ENCODE measurements at places on chromosomes 12 and 14. TPM values are rescaled to one million over a fixed set of nuclear protein-coding genes. Genes with fewer than 3 reads are reported as not detected.

Gene MYF6
- not detected for total RNA-seq

Gene PTPRO
- 0.22 TPM for total RNA-seq

Gene NOVA1
- 0.13 TPM for total RNA-seq

Gene KRT71
- total RNA-seq, result not detected

Gene RDH12
- total RNA-seq, result not detected

Gene SIX4
- 1.1 TPM for total RNA-seq

Gene L2HGDH
- total RNA-seq, result 14.7 TPM

GRCh38 chr12:103560604-103561101 lies 26.4 kb upstream of the STAB2 start:
- no peak for DNase-seq

DNA sequence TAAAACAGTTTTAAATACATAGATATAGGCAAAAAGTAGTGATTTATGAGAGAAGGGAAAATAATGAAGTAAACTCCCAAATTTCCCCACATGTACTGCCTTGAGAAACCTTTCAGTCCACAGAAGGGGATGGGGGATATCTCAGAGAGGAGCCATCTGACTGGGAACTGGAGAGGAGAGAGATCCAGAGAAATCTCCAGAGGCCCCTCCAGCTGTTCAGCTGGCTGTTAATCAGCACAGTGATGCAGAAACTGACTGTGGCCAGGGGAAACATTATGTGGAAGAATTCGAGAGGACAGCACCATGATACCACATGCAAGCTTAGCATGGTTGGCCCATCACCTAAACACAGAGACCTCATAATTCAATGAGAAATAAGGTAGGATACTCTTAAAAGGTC lies 1165.9 kb upstream of the TMEM132C start:
- DNase-seq, result no peak

DNA sequence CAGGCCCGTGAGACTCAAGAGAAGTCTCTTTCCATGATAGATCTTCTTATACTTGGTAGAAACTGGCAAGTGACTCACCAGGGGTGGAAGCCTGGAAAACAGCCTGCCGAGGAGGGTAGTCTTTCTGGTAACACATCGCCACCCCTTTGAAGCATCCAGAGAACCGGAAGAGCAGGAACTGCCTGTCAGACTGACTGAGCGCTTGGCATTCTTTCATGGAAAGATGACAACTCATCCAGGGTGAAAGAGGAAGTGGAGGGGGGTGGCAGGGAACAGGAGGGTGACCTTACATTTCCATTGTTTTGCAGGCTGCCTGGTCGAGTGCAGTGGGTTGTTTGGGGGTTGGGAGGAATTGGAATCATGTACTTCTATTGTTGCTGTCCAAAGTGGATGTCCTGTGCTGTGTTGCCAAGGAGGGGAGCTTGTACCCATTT lies 34.5 kb downstream of the PRKCH start:
- DNase-seq, result no peak

GRCh38 chr14:51008446-51008845 lies 64.2 kb upstream of the PYGL start:
- DNase-seq, result no peak

DNA sequence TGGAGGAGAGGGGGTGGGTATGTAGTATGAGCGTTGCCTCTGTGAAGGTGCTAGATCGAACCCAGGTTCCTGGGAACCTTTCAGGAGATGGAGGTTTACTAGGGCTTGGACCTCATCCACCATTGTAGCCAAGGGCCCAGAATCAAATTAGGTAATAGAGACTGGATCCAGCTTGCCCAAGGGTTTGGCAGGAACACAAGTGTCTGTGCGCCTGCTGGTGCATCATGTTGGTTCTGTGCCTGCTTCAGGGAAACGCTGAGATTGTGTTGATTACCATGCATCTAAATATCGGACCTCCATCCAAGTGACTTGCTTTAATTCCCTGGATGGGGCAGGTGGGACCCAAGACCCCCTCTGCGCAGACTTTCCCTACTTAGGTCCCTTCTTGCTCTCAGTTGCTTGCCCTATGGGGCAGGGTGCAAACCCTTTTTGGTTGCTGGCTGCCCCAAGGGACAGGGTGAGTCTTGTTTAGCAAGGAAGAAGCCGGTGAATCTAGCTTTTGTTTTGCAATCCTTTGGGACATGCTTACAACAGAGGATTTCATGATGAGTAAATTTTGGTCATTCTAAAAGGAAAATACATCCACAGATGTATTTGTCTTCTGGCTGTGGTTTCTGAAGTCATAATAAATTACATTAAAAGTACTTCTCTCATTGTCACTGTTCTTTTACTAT lies 189.8 kb upstream of the PRICKLE1 start:
- no peak for DNase-seq

DNA sequence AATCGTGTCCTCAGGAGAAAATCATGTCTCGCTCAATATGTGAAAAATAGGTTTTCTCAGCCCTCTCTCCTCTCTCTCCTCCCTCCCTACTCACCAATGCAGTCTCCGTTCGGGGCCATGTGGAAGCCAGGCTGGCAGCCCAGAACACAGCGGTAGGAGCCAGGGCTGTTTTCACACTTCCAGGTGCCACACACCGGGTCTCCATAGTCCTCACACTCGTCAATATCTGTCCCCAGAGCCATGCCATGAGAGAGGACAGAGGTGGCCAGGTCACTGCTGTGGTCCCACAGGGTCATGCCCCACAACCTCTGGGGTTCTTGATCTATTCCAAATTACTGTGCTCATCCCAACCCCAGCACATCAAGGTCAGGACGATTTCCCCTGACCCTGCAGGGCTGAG lies 13.5 kb downstream of the ISCA2 start:
- no peak for DNase-seq

DNA sequence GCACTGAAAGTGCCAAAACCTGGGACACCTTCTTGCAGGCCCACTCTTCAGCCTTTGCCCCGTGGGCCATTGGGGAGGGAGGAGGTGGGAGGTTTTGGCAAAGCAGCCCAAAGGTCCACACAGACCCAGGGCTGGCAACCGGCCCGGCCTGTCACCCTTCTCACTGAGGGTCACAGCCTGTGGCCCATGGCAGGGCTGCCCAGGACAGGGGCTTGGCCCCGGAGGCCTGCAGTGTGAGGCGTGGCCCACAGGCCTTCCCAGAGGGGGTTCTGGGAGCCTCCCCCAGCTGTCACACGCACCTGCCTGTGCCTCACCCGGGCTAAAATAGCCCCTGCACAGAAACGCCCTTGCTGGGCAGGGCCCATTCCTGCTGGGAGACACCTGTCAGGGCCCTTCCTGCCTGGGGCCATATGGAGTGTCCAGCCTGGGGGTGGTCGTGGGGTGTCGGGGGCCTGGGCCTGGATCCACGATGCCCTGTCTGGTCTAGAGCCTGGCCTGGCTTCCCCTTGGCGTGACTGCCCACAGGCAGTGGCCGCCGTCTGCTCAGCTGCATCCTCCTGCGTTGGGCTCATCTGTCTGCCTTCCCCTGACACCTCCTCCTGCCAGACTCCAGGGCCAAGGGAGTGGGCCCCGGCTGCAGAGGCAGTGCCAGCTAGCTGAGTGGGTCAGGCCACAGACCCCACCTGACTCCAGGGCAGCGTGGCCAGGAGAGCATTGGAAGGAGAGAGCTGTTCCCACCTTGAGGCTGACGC lies 19.2 kb downstream of the PACS2 start:
- DNase-seq, result no peak

DNA sequence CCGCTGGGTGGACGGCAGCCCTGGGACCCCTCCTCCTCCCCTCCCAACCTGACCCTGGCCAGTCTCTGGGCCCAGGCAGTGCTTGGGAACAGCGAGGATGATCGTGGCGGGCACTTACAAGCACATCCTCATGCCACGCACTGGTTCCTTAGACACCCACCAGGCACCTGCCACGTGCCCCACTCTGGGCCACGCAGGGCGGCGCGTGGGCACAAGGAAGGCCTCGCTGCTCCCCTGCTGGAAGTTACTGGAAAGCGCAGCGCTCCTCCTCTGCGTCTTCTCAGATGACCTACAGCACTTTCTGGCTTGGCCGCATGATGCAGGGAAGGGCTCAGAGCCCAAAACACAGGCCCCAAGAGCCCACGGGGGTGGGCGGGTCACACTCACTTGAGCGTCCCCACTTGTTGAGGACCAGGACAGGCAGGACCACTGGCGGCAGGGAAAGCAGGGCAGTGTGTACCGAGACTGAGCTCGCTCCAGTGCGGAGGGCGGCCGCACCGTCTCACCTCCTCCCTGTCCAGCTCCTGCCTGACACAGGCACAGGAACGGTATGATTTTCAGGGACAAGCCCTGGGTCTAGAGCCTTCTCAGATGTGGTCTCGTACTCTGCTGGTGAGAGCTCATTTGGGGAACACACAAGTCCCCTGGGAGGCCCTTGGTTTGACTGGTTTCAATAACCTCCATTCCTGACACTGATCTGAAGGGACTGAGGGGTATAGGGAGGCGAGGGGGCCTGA lies 128.3 kb upstream of the EVL start:
- DNase-seq, result no peak
